GM12892 (cell line): ENCODE measurements at places on chromosomes 6 and 20.

DNA sequence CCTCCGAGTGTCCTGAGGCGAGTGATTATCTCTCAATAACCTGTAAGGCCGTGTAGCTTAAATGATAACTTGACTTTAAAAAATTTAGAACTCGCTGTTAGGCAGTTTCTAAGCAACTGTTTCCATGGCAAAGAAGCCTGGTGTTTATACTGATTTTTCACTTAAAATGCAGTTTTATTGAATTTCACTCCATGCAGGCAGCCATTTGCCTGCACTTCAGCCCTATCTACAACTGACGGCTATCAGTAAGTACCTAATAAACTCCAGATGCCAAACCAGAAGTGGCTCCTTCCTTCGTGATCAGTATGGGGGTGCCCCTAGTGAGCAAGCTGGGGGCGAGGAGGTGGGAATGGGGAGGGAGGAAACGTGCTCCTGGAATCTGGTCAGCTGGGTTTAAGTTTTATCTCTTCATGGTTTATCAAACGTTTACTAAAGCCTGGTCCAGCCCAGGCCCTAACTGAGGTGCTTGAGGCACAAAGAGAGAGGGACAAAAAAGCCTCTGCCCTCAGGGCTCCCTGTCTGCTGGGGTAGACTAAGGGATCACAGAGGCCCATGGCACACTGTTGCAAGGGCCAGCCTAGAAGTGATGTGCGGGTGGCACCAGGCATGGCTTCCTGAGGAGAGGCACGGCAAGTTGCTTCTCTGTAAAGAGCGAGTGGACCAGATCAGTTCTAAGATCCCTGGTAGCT lies 45.5 kb downstream of the TTI1 start:
- DNase-seq = no peak

DNA sequence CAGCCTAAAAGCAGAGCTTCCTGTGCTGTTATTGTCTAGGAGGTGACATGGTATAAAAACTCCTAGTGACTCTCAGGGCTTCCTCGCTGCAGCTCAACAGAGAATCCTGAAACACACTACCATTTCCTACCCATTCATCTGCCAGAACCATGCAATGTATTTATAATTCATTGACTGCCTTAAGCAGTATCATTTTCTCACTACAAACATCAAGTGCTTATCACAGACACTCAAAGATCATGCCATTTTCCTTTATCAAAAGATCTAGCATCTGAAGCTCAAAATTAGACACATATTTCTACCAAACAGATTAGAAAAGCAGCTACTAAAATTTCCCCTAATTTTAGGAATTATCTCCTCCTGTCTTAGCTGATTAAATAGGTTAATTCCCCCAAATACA lies 70.4 kb upstream of the IPCEF1 start:
- DNase-seq = no peak

DNA sequence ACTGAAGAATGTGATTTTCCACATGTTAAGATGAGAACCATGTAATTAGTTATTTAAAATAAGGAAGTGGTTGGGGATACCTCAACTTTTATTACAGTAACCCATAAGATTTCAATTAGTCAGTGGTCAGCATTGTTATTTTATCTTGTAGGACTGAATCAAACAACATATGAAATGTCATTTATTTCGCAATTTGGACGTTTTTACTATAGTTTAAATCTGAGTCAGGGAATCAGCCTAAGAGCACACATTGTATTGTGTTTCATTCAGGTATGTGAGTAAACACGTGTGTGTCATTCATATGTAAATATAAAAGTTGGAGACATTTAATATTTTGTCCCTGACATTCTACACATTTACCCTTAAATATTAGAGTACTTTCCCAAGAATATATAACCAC lies 1418.7 kb downstream of the GRIK2 start:
- DNase-seq = no peak

DNA sequence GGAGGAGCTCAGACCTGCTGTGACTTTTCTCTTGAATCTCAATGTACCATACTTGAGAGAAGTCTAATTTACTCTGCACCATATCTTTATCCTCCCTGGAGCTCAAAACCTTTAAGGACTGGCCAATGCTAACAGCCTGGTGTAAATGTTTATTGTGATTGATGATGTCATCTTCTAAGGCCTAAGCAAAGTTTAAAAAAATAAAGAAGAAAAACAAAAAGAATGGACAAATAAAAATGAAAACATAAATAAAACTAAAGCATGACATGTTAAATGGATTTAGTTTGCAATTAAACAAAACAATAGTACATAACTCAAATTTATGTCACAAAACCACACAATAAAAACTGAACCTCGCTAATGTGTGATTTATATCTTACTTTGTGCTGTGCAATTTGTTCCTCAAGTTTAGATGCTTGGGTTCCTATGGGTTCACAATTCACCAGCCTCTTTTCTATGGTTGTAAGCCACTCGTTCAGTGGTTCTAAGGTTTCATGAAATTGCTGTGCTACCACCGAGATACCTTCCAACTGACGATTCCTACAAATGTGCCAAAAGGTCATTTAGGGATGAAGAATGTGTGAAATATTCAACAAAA lies 113.0 kb downstream of the DST start:
- DNase-seq = no peak

- peak; percentile 58 for DNase-seq
Observed at GRCh38 chr6:39865011-39865888, 69.0 kb downstream of the MOCS1 start.

DNA sequence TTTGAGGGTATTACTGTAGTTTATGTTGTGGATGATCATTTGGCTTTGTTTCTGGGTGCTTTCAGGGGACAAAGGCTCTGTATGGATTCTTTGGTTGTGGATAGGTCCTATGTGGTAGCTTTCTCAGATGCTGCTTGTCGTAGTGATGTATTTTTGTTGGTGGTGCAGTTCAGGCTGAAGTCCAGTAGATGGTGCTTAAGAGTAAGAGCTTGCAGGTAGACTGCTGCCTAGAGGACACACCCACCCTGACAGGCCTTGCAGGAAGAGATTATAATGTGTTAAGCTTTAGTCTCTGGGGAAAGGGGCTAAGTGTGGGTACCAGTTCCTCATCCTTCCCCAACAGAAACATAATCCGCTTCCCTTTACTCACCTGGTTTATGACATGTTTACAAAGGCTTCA lies 62.6 kb upstream of the ADGRB3 start:
- DNase-seq = peak; percentile 1

GRCh38 chr6:20630617-20631548 lies 96.6 kb downstream of the CDKAL1 start:
- no peak for DNase-seq

DNA sequence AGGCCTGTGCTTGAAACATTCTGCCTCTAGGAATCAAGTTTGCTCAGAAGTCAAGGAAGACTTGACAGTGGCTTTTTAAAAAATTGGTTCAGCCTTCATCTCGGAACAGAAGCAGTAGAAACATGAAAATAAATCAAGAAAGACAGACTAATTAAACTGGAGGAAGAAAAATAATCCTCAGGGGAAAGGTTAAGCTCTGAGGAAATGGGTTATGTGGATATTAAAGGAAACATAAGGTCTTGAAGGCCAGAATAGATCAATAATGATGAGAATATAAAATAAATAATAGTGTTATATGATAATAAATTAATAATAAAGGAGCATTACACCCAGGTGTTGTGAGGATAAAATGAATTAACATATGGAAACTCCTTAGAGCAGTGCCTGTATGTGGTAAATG lies 121.7 kb downstream of the GPR63 start:
- no peak for DNase-seq

DNA sequence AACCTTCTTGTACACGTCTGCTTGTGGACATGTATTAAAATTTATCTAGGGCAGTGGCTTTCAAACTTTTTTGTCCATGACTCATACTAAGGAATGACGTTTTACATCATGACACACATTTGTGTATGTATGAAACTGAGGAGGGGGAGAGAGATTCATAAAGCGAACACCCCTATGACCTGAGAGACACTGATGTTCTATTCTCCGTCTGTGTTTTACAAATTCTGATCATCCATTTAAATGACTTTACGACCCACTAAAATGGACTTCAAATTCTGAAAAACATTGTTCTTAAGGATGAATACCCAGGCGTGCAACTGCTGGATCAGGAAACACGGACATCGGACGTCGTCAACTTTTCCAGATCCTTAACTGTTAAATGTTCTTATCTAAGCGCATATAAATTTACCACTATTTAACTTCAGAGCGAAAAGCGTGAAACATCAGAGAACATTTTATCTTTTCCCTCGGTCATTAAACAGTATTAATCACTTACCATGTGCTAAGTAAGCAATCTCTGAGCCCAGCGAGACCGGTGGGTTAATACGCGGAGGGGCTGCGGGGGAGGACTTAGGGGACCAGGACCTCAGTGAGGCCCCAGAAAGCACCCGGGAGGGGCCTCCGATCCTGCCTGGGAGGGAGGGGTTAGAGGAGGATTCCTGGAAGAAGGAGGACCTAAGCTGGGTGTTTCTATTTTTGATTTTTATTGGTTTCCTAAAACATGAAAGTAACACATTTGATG lies 1.2 kb downstream of the PLAGL1 start:
- DNase-seq = no peak

DNA sequence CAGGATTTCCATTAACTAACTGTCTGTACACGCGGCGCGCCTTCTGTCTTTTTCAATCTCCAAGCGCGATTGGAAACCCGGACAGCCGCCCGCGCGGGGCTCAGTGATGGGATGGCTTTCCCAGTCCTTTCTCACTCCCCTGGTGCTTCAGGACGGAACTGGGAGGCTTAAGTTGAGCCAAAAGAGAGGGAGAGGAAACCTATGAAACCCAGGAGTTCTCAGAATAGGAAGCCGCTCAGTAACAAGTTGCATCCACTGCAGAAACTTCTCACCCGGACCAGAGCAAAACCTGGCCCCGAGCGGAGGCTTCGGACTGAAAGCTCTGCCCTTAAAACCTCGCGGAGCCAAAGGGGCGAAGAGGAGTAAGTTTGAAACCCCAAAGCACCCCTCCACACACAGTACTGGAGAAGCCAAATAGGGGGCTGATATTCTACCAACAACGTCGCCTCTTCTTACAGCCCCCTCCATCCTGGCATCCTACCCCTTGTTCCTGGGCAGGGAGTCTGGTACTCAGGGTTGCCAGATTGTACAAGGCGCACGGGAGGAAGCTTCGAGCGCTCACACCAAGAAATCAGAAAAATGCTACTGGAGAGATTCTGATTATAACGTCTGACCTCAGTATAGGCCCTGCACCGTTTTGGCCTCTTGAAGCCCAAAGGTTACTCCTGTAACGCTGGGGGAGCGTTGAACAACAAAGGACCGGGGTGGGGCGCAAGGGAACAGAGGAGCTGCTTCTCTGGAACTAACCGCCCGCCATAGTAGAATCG lies 906 bp upstream of the COL12A1 start:
- DNase-seq = peak; percentile 2

DNA sequence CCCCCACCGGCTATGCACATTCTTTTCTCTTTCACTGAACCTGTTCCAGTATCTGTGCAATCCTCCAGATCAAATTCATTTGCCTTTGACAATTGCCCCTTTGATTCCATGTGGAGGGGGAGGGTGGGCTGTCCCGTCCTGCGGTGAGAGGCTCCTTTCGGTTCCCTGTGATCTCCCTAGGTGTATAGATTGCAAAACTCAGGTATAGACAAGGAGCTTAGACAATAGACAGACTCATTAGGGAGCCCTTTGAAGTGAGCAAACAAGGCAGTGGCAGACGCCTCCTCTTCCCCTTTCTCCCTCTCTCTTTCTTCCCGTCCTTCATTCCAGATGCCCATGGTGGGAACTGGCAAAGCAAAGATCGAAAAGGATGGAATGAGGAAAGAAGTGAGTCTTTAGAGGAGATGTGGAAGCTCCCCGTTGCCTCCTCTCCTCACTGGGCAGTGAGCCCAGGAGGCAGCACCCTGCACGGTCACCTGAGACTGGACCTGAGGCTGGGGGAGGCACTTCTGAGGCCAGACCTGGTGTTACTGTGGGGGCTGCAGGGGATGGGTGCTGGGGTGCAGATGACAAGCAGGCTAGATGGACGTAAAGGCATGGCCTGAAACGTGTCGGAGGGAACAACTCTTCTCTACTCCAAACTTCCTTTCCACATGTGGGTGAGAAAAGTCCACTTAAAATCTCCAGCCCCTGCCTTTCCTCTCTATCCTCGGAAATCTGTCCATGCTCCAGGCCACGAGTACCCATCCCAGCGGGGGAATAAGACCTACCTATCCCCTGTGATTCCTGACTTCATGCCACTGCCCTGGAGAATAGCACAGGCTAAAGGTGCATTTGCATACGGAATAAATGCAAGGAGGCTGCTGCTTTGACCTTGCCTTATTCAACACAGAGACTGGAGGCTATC lies 256.6 kb upstream of the FOXQ1 start:
- no peak for DNase-seq

- no peak for DNase-seq
Observed at GRCh38 chr6:40437631-40438030, 149.5 kb downstream of the LRFN2 start.

DNA sequence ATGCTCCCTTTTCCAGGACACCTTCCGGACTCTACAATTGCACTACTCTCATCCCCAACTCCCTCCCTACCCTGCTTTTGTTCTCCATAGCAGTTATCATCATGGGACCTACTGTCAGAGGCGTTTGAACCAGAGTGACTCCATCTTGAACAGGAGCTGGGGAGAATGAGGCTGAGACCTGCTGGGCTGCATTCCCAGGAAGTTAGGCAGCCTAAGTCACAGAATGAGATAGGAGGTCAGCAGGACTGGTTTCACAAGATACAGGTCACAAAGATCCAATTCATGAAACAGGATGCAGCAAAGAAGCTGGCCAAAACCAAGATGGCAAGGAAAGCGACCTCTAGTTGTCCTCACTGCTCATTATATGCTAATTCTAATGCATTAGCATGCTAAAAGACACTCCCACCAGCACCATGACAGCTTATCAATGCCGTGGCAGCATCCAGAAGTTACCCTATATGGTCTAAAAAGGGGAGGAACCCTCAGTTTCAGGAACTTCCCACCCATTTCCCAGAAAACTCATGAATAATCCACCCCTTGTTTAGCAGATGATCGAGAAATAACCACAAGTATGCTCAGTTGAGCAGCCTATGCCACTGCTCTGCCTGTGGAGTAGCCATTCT lies 15.6 kb downstream of the SLC13A3 start:
- no peak for DNase-seq

DNA sequence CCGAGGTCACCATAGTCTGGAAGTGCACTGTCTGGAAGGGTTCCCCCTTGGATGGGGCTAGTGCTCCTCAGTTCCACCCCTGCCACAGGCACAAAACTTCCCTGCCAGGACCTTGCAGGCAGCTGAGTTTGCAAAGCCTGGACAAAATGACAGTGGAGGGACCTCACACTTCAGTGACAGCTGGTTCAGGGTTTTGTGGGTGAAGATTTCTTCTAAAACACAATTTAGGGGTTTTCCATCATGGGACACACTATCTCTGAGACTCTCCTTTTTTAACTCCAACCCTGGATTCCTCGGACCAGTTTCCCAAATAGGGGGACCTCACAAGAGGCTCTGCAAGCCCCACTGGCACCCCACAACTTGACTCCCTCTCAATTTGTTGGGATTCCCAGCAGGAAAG lies 33.6 kb upstream of the PREX1 start:
- no peak for DNase-seq

- DNase-seq = no peak
Observed at GRCh38 chr6:94133106-94133505, 713.7 kb upstream of the EPHA7 start.

DNA sequence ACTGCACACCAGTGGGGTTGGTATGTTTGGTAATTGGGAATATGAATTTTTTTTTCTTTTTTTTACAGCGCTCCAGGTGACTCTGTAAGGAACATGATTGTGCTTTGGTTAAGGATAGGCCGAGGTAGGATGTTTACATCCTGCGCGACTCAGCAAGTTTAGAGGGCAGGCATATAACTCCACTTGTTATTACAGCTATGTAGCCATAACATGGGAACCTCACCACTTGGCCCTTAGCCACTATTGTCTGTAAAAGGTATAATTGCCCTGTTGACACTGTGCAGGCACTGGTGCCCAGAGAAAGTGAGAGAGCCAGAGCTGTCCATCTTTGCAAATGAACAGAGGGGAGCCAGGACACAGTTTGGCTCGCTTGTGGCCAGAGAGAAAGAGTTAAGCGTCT lies 172.9 kb downstream of the MCHR2 start:
- no peak for DNase-seq
